Cortex of kidney (tissue), 1 donor: ENCODE measurements at places on chromosomes 12 and 14.

- DNase-seq = no peak
Measured at GRCh38 chr12:126976579-126976978, 1290.4 kb upstream of the TMEM132C start.

DNA sequence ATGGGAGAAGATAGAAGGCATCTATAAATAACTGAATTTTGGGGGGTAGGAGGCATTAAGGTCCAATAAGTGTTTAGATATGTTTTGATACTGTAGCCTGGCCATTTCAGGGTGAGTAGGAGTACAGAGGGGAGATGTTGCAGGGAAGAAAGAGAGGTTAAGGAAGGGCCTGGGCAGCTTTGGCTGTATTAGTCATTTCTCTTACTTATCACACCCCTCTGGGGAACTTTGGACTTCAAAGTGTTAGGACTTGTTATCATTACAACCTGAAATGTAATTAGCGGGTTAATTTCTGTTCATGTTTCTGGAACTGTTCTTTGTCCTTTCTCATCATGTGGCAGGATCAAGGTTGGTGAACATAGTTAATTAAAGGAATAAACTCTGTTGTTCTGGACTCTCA is 40.3 kb downstream of the SUSD6 start:
- no peak for DNase-seq

DNA sequence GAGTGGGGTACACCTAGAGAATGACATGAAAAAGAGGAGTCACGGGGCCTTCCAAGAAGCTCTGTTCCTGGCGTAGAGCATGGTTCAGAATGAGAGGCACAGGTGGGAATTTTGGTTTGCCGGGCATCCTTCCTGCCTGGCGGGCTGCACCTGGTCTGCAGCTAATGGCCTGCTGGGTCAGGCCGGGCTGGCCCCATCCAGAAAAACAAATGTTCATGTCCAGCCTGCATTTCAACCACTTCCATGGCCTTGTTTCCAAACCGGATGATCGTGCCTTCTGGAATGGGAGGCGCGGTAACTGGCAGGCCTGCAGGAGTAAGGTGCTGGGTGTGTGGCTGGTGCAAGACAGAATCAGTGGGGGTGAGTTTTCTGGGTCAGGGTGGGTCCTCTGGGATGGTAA is 14.4 kb downstream of the TEAD4 start:
- no peak for DNase-seq

DNA sequence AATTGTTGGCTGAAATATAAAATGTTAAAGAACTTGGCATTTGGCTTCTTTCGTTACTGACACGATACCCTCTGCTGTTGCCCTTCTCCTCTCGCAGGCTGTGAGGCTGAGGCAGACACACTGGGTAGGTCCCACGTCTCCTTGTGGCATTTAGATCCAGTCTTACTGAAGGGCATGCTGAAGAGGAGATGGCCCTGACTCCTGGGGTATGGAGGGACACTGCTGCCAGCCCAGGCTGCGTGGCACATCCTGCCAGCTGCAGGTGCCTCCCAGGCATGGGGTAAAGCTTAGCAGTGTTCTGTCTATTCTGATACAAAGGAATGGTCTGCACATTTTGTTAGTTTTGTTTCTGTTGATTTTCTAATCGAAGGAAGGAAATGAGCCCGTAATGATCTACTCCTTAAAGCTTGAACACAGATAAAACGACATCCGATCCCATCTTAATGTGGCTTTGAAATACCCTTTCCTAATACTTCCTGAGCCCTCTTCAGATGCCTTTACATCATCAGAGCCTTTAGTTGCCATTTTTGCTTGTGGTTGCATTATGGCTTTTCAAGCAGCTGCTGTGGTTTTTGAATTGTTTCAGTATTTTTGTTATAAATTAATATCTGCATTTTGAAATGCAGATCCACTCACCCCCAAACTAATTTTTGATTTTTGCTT is 61.1 kb downstream of the WDR20 start:
- no peak for DNase-seq

GRCh38 chr12:71655907-71656306 is 7.7 kb downstream of the ZFC3H1 start:
- DNase-seq = no peak

DNA sequence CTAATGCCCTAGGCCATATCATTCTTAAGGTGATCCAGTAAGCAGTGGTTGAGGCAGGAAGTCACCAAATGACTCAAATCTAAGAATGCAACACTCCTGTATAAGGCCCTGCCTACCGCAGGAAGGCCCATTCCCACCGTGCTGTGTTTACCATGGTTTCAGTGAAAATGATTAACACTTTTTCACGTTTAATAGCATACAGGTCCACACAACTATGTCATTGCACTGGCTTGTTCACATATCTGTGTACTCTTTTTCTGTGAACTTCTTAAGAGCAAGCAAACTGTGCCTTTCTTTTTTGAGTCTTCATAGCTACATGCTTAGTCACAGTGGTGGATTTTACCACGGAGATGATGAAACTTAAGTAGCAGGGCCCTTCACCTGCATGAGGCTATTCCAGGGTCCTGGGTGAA is 214.9 kb downstream of the CNTN1 start:
- DNase-seq = no peak

DNA sequence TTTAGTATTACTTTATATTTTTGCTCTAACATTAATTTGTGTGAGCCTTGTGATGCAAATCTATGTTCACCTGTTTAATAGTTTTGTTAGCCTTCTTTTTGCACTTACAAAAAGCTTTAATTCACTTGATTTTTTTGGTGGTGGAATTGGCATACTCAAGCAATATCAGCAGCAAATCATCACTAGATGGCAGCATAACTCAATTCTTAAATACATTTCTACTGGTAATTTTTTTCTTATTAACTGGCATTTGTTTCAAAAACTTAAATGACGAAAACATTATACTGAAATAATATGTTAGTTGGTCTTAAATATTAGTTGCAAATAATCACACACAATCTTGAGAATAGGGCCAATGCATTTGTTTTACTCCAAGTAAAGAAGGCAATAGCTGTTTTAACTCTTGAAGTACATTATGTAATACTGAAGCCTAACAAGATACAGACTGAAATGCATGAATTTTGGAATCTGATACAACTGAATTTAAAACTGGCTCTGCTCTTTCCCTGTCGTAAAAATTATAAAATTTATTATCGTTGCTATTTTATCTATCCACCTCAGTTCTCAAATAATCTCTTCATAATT is 151.5 kb downstream of the ATXN7L3B start:
- DNase-seq = no peak

- DNase-seq = no peak
Measured at GRCh38 chr14:51989293-51990234, at the start of gene RTRAF. Gene RTRAF (plus strand): TSS chr14:51989546. CDS start chr14:51989640, 94 bp downstream.

- no peak for DNase-seq
Measured at GRCh38 chr12:53034459-53034858, 15.4 kb upstream of the TNS2 start.

DNA sequence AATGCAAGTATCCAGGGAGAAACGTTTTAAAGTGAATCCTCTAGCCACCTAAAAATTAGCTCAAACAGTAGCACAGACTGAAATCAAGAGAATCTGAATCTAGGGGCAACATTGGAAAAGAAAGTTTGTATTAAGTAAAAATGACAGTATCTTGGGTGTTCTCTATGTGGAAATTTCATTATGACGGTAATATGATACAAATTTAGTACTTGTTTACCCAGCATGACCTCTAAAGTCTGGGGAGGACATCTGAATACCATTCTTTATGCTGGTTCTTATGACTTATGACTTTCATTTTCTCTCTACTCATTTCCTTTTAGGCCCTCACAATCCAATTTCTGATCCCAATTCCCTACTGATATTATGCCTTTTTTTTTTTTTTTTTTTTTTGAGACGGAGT is 14.0 kb downstream of the GTSF1 start:
- no peak for DNase-seq

- DNase-seq = no peak
Measured at GRCh38 chr12:103881261-103881660, 40.2 kb upstream of the NT5DC3 start.

- no peak for DNase-seq
Measured at GRCh38 chr12:85060916-85061315, 24.8 kb downstream of the LRRIQ1 start.

DNA sequence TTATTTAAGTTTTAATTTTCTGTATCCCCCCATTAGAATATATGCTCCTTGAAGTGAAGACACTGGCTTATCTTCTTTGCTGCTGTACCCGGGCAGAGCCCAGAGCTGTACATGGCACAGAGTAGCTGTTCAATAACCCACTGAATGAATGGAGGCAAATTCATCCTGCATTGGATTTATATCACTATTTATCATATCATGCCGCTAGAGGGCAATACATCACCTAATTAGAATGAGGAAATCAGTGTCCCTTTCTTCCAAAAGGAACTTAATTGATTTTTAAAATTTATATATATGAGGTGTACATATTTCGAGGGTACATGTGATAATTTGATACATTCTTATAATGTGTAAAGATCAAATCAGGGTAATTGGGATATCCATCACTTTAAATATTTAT is 89.2 kb upstream of the TMEM260 start:
- DNase-seq = no peak

- no peak for DNase-seq
Measured at GRCh38 chr14:104239861-104240301, 101.5 kb downstream of the KIF26A start.

- no peak for DNase-seq
Measured at GRCh38 chr14:69055125-69055524, 76.0 kb upstream of the ACTN1 start.

DNA sequence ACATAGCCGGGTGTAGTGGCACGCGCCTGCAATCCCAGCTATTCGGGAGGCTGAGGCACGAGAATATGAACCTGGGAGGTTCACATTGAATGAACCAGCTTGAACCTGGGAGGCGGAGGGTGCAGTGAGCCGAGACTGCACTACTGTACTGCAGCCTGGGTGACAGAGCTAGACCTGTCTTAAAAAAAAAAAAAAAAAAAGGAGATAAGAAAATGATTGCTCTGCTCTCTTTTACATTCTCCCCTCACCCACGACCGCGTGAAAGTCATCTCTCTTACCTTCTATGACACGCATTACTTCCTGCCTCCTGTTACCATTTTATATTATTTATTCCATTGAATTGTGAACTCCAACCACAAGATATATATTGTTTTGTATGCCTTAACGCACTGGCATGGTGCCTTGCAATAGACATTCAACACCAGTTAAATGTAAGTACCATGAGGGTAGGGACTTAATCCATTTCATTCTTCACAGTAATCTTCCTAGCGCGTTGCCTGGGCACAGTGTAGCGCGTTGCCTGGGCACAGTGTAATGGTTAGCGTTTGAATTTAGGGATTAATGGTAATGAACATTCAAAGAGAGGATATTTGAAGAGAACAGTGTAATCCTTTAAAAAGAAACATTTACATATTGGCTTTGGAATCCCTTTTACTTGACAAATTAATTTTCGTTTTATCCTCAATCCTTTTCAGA is 2.7 kb downstream of the RAP1B start:
- DNase-seq = no peak

DNA sequence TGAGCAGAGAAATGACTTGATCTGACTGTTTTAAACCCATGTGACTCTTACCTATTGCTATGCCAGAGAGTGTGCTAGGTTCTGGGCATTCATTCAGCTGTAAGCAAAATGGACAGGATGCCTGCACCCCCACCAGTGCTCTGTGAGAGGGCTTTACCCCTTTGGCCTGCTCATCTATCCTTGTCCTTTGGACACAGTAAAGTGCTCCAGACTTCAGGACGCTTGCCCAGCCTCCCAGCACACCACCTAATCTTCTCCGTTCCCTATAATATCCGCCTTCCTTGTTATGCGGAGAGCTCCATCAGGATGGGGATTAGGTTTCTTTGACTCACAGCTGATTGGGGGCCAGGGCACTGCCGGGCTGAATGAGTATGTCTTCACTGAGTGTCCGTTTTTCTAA is 4.4 kb upstream of the ZNF839 start:
- DNase-seq = no peak

DNA sequence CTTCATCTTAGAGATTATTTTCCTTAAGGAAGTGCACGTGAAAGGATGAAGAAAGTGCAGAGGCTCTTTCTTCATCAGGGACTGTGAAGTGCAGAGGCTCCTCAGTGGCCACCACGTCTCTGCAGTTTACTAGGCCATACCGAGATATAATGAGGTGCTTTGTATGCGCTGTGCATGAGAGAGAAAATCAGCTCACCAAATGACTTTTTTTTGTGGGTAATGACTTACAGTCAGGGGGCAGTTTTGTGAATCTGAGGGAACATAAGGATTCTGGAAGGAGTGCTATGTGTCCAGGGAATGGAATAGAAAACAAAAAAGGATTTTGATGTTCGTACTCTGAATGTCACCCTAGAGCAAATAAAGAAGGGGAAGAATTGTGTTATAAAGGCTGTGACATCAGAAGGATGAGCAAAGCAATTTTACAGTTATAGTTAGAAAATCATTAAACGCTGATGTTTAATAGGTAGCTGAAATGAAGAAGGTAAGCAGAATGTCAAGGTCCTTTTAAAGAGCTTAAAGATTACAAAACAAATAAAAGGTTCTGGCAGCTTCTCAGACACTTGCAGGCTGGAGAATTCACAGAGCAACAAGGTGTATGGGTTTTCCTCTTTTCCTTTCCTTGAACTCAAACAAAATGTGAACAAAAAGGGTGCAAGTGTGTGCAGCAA is 247.5 kb upstream of the NOVA1 start:
- DNase-seq = no peak

GRCh38 chr12:2957816-2958431 is 1.3 kb upstream of the TEAD4 start:
- DNase-seq = no peak

GRCh38 chr12:67531051-67531450 is 117.5 kb upstream of the DYRK2 start:
- no peak for DNase-seq

DNA sequence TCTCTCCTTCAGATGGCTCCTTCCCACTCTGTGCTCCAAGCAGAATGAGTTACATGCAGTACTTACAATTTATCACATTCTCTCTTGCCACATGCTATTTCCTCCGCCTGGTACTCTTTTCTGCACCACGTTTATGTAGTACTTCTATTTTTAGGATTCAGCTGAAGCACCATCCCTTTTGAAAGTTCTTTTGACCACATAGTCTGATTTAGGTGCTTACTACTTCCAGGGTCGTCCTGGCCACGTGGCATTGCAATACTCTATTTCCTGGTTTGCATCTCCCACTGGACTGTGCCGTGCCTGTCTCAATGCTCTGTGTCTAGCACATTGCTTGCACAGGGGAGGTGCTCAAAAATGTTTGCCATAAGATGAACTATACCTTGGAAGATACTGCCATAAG is 16.3 kb upstream of the TBC1D30 start:
- no peak for DNase-seq

DNA sequence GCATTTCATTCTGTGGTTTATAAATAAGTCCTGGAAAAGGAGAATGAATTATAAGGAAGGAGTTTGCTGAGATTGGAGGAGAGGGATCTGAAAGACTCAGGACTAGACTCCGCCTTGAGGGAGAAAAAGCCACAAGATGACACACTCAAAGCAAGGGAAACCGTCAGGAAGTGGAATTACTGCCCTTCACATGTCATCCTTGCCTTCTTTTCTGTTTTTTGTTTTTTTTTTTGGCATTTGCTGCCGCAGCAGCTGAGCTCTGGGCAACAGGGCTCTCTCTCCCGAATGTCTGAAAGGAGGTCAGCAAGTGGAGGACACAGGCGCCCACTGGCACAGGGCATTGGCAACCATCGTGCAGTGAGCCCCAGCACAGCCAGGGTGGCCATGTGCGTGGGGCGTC is 344.9 kb downstream of the DPF3 start:
- DNase-seq = no peak
